ENCODE measurements at places on chromosomes 11 and 22.

- no peak for DNase-seq
Measured at GRCh38 chr11:122509899-122510298, 145.6 kb upstream of the UBASH3B start.

GRCh38 chr11:123839131-123839530 lies 33.0 kb upstream of the OR6M1 start:
- DNase-seq, result no peak

- DNase-seq, result no peak
Measured at GRCh38 chr11:129747071-129747470, 68.6 kb upstream of the TMEM45B start.

- DNase-seq, result no peak
Measured at GRCh38 chr11:74677131-74677530, 54.1 kb downstream of the CHRDL2 start.

DNA sequence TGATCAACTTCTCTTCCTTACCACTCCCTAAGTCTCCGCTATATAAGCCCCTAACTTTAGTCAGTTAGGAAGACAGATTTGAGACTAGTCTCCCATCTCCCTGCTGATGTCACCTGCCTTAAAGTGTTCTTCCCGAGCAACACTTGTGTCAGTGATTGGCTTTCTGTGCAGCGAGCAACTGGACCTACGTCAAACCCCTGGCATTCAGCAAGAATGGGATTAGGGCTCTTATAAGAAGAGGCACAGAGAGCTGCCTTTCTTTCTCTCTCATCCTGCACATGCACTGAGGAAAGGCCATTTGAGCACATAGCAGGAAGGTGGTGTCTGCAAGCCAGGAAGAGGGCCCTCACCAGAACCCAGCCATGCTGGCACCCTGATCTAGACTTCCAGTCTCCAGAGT lies 116.6 kb upstream of the THY1 start:
- DNase-seq, result no peak

GRCh38 chr22:19961201-19961580 lies 19.6 kb upstream of the TXNRD2 start:
- no peak for DNase-seq

GRCh38 chr11:127643268-127644058 lies 642.9 kb upstream of the KIRREL3 start:
- no peak for DNase-seq
